ENCODE measurements at places on chromosomes 2 and 18. TPM values are rescaled to one million over a fixed set of nuclear protein-coding genes. Genes with fewer than 3 reads are reported as not detected.
A peak's percentile ranks its signal among the peaks of the same experiment; 100 is the strongest.

- DNase-seq = no peak
Observed at GRCh38 chr18:35511833-35512232, 14.1 kb upstream of the INO80C start.

HOXD12 gene
- total RNA-seq = not detected

SIX3 gene
- total RNA-seq = not detected

DGKD gene
- 67.1 TPM for total RNA-seq

FABP1 gene
- total RNA-seq = not detected

UGT1A3 gene
- not detected for total RNA-seq

GRCh38 chr2:7950035-7950612, 731.7 kb upstream of the ID2 start:
- no peak for DNase-seq

- DNase-seq = no peak
Observed at GRCh38 chr2:105584435-105585010, 160.2 kb upstream of the NCK2 start.

DNA sequence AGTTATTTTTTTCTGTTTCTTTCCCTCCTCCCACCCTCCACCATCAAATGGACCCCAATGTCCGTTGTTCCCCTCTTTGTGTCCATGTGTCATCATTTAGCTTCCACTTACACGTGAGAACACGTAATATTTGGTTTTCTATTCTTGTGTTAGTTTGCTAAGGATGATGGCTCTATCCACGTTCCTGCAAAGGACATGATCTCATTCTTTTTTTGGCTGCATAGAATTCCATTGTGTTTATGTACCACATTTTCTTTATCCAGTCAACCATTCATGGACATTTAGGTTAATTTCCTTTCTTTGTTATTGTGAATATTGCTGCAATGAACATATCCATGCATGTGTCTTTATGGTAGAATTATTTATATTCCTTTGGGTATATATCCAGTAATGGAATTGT, 91.3 kb upstream of the TNP1 start:
- no peak for DNase-seq

- no peak for DNase-seq
Observed at GRCh38 chr2:8534729-8535468, 147.0 kb upstream of the ID2 start.

DNA sequence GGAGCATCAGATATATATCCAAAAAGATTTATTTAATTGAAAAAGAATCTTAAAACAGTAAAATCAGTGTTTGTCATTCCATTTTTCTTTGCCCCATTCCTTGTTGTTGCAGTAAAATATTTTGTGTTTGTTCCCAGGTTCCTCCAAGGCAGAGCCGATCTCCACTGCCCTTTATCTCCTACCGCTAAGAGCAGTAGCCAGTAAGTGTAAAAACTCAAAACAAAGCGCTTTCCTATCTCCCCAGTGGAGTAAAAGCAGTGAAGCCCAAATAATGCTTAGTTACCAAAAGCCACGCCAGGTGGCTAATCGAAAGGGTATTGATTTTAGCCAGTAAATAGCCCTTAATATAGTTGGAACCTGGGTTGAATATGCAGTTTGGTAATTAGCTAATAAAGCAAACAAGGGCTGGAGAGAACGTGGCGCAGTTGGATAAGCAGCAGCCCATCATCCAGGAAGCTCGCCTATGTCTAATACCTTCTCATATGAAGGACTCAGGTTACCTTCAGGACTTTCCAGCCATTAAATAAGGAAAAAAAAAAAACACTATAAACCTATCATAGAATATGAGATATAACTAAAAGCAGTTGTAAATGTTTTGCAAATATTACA, 12.4 kb upstream of the GPD2 start:
- DNase-seq = no peak

SAG gene
- total RNA-seq = not detected

GRCh38 chr2:153819501-153819900, 52.2 kb upstream of the GALNT13 start:
- DNase-seq = no peak

DNA sequence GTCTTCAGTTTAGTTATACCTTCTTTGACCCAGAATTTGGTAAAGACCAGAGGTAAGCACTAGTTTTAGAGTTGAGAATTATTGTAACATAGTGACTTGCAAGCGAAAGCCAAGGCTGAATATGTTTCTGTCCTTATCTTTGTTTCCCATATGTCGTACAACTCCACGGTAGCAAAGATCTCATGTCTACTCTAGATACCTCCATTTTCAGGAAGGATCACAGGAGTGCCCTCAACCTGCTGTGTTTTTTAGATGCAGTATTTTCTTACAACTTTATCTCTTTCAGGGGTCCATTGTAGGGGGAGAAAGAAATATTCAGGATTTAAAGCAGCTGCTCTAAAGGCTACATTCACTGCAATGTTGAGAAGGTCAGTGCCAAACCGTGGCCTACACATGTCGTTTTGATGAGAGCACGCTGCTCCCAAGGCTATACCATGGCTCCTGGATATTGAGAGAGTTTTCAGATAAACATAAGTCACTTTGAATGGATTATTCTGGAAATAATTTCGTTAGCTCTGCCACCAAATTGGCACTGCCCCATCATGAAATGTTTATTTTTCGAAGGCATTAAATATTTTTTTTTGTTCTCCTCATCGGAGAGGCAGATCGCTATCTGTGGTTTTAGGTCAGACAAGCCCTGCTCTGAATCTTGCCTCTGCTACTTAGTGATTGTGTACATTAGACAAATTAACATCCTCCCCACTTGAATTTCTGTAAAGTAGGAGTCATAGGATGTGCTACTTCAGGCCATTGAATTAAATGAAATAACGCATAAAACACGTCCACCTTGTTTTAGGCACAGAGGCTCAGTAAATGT, 2.1 kb downstream of the RHBDD1 start:
- no peak for DNase-seq

- DNase-seq = no peak
Observed at GRCh38 chr2:152126664-152127063, 27.8 kb upstream of the CACNB4 start.

MEIS1 gene
- total RNA-seq = 18.5 TPM

GRCh38 chr2:132618734-132619133, 51.3 kb downstream of the LYPD1 start:
- no peak for DNase-seq

COPS8 gene
- total RNA-seq = 65.8 TPM

- no peak for DNase-seq
Observed at GRCh38 chr2:214774108-214774507, 35.4 kb downstream of the BARD1 start.

GNLY gene
- not detected for total RNA-seq

GRCh38 chr2:106552921-106553320, 65.8 kb downstream of the CD8B2 start:
- DNase-seq = no peak

DNA sequence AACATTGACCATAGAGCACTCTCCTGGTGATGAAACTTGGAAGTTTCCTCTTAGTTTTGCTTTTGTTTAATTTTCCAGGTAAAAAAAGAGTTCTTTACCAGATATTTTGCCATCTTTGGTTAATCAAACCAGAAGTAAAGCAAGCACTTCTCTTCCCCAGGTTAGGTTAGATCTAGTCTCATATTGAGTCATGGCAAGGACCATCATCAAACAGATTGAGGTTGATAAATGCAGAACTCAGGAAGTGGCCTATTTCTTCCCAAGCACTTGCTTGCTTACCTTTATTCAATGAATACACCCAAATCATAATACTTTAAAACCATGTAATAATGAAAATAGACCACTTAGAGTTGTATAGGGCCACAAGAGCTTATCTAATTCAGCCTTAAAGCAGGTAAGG, 23.4 kb downstream of the DNAH6 start:
- DNase-seq = no peak

GRCh38 chr2:113676623-113677266, 49.7 kb downstream of the RABL2A start:
- no peak for DNase-seq

DNA sequence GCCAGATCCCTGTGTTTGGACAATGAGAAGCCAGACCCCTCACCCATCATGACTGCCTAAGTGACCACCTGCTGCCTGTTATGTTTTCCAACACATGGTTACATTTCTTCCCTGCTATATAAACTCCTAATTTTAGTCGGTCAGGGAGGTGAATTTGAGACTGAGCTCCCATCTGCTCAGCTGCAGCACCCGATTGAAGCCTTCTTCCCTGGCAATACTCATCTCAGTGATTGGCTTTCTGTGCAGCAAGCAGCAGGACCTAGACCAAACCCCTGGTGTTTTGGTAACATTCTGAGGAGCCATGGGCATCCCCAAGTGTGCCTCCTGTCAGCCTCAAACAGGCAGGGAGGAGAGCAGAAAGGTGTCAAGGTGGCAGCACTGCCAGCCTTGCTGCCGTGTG, 141.2 kb downstream of the CD8B2 start:
- DNase-seq = no peak

ANKRD44 gene
- 21.4 TPM for total RNA-seq

DNA sequence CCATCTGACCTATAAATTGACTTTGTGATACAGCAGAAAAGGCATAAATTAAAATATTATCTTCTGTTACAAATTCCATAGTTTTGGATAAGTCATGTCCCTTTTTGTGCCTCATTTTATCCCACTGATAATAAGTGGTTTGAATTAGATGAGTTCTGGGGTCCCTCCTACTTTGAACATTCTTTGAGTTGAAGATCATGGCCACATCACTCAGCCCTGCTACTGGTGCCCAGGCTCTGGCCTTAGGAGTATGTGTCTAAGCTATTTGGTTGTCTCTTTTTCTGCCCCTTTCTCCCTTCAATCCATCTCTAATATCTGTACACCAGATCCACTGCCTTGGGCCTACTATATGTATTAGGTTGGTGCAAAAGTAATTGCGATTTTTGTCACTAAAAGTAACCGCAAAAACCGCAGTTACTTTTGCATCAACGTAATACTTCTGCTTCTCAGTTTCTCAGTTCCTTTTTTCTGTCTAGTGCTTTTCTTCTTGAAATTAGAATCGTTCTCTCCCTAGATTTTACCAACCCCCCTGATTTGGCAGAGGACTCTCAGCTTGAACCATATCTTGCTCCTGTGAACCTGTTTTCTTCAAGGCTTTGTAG, 362.5 kb upstream of the TNP1 start:
- no peak for DNase-seq

DNA sequence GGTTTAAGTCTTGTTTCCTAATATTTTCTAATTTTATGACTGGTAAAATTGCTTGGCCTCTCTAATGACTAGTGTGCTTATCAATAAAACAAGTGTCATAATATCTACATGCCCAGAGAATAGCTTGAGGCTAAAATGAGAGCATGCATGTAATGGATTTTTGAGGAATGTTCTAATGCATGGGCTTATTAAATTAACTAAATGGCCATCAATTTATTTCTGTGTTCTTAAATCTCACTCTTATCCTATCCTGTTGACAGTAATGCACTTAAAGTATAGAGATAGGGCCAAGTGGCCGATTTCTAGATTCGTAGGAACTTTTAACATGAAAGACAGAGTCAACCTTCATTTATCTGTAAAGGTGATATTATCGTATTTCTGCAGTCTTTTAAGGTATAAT, 252.4 kb upstream of the COL3A1 start:
- no peak for DNase-seq

LCT gene
- not detected for total RNA-seq

- no peak for DNase-seq
Observed at GRCh38 chr2:142586693-142587580, 290.5 kb upstream of the KYNU start.

SKOR2 gene
- not detected for total RNA-seq

MSTN gene
- total RNA-seq = 0.45 TPM

CACNB4 gene
- total RNA-seq = 6.0 TPM

KCMF1 gene
- 101 TPM for total RNA-seq

UGT1A5 gene
- not detected for total RNA-seq

- DNase-seq = no peak
Observed at GRCh38 chr18:75297731-75298130, 87.1 kb downstream of the TSHZ1 start.

REEP1 gene
- total RNA-seq = 2.6 TPM

- no peak for DNase-seq
Observed at GRCh38 chr2:189485146-189485545, 43.9 kb downstream of the WDR75 start.

GRCh38 chr2:10059016-10059351, 15.6 kb downstream of the KLF11 start:
- peak; percentile 77 for DNase-seq

GRCh38 chr2:8754106-8754776, 72.4 kb downstream of the ID2 start:
- DNase-seq = no peak

GRCh38 chr18:4599312-4599711, 144.2 kb upstream of the DLGAP1 start:
- DNase-seq = no peak
